Heart left ventricle (tissue), 16 donors: ENCODE measurements at places on chromosomes 1 and 21. TPM values are rescaled to one million over a fixed set of nuclear protein-coding genes. Genes with fewer than 3 reads are reported as not detected.

GRCh38 chr1:13806108-13806507 lies 106.1 kb downstream of the PRDM2 start:
- H3K27me3 ChIP-seq: no peaks in the 10 kb centered on the region
- H3K4me1 ChIP-seq: no peaks in the 10 kb centered on the region
- no peak overlapping the region for H3K4me3 ChIP-seq
- no peak overlapping the region for H3K27ac ChIP-seq

DNA sequence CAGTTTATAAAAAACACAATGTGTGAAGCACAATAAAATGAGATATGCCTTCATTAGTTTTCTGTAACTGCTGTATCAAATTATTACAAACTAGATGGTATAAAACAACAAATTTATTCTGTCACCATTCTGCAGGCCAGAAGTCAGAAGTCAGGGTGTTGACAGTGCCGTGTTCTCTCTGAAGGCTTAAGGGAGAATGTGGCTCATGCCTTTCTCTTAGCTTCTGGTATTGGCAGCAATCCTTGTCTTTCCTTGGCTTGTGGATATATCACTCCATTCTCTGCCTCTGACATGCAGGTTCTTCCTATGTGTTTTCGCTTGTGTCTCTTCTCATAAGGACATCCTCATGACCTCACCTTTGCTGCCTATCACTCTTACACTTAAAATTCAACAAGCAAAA lies 10.1 kb downstream of the NEK7 start:
- peaks cover 74% of the 10 kb centered on the region for H3K4me1 ChIP-seq
- DNase-seq: no peak
- H3K36me3 ChIP-seq: no peaks in the 10 kb centered on the region
- peak overlapping the region; percentile 78 for H3K27ac ChIP-seq
- no peaks in the 10 kb centered on the region for H3K27me3 ChIP-seq
- no peak overlapping the region for H3K4me3 ChIP-seq

DNA sequence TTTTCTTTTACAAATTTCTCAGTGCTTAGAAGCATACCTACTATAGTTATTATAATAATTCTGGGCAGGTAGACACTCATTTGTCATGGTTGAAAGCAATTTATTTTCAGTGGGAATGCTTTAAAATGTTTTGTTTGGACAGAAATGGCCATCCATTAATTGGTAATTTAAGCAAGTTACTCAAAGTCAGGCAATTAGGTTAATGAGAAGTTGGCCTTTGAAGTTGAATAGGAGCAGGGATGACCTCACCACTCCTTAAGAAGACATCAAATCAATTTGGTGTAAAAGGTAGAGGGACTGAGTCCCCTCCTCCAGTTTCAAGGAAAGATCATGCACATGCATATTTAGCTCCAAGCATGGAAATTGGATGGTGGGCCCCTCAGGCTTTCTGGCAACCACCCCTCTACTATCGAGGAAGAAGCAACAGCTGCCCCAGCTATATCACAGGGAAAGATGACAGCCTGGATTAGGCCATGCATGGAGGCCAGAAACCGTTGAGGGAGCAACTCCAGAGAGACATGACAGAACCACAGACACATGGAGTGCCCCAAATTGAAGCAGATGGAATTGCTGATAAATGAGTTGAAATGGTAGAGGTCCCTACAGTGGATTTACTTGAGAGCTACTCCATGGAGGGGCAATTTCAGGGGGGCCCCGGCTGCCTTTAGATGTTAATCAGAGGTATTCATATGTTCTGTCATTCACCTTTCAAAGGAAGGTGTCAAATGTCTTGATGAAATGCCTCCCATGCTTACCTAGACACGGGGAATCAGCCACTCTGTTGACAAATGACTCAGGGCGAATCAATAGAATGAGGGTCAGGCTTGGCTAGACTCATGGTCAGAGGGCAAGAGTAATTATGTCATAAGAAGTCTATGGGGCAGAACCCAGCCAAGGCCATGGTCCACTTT lies 26.7 kb downstream of the HLX start:
- H3K4me3 ChIP-seq: no peak overlapping the region
- H3K27ac ChIP-seq: no peak overlapping the region
- no peaks in the 10 kb centered on the region for H3K4me1 ChIP-seq

DNA sequence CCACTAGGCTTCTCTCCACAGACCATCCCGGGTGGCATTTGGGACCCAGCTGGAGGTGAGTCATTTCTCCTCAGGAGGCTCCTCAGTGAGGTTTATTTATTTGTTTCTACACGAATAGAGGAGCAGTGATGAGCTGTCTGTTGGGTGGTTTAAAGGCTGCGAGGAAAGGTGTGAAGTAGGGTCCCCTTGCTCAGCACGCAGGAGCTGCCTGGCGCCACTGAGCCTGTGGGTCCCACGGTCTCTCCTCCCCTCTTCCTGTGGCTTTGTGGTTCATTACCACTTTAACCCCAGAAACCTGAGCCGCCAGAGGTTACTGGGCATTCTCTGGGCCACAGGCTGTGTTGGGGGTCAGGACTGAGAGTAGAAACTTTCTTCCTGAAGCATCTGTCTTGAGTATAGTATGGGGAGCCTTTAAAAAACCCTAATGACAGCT lies 39.9 kb downstream of the IL6R start:
- H3K27ac ChIP-seq: no peak overlapping the region
- peak; percentile 17 for DNase-seq
- H3K27me3 ChIP-seq: no peaks in the 10 kb centered on the region
- H3K4me1 ChIP-seq: peaks cover 9% of the 10 kb centered on the region
- peaks cover 57% of the 10 kb centered on the region for H3K36me3 ChIP-seq

GRCh38 chr1:76330991-76331603 lies 256.6 kb downstream of the ST6GALNAC3 start:
- H3K4me3 ChIP-seq: no peak overlapping the region
- no peaks in the 10 kb centered on the region for H3K36me3 ChIP-seq
- DNase-seq: no peak
- H3K27ac ChIP-seq: no peak overlapping the region
- H3K27me3 ChIP-seq: no peaks in the 10 kb centered on the region

GRCh38 chr1:151923422-151923821 lies 14.1 kb upstream of the THEM4 start:
- no peaks in the 10 kb centered on the region for H3K36me3 ChIP-seq
- H3K27ac ChIP-seq: no peak overlapping the region
- DNase-seq: no peak
- no peak overlapping the region for H3K4me3 ChIP-seq
- peaks cover 4% of the 10 kb centered on the region for H3K27me3 ChIP-seq

The GPR61 gene
- total RNA-seq: not detected

DNA sequence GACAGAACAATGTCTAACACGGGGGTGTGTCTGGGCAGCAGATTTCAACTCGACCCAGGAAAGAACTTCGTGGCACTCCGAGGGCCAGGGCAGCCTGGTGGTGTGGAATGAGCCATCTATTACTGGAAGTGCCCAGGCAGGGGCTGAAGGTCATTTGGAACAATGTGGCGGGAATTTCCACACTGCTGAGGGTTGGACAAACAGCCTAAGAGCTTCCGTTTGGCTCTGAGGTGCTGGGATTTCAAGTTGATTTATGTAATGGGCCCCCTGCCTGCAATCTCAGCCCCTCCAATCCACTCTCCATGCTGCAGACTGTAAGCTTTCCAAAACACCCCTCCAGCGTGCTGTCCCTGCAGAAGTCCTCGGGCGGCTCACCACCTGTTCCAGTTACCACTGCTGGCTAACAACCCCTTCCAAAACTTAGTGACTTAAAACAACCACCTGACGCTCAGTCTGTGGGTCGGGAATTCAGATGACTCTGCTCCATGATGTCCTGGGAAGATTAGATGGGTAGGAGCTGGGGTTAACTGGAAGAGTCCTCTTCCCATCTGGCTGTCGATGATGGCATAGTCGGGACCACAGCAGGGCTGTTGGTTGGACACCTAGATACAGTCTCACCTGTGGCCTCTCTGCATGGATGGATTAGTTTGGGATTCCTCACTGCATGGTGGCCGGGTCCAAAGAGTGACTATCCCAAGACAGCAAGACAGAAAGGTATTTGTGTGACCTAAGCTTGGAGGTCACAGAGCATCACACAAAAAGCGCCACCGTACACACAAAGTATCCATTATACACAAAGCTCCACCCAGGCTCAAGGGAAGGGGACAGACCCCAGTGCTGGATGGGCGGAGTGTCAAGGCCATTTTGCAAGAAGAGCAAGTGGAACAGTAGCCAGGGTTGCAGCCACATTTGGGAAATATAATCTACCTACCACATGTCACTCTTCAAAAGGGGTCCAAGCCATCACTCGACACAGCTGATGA lies 89.7 kb upstream of the IFFO2 start:
- no peak for DNase-seq
- no peaks in the 10 kb centered on the region for H3K36me3 ChIP-seq
- H3K4me1 ChIP-seq: no peaks in the 10 kb centered on the region
- H3K4me3 ChIP-seq: no peak overlapping the region
- no peak overlapping the region for H3K27ac ChIP-seq

- H3K4me1 ChIP-seq: no peaks in the 10 kb centered on the region
- no peaks in the 10 kb centered on the region for H3K36me3 ChIP-seq
- no peak overlapping the region for H3K27ac ChIP-seq
- no peak for DNase-seq
- peaks cover 2% of the 10 kb centered on the region for H3K27me3 ChIP-seq
Measured at GRCh38 chr21:38027901-38028498, 111.7 kb upstream of the KCNJ6 start.

- no peaks in the 10 kb centered on the region for H3K27me3 ChIP-seq
- no peak overlapping the region for H3K4me3 ChIP-seq
- no peaks in the 10 kb centered on the region for H3K4me1 ChIP-seq
- no peaks in the 10 kb centered on the region for H3K36me3 ChIP-seq
Measured at GRCh38 chr1:211653293-211653692, 22.1 kb downstream of the NEK2 start.

GRCh38 chr1:44682883-44683265 lies 8.4 kb downstream of the ARMH1 start:
- H3K36me3 ChIP-seq: no peaks in the 10 kb centered on the region
- H3K4me1 ChIP-seq: no peaks in the 10 kb centered on the region
- H3K27me3 ChIP-seq: no peaks in the 10 kb centered on the region
- no peak overlapping the region for H3K27ac ChIP-seq

DNA sequence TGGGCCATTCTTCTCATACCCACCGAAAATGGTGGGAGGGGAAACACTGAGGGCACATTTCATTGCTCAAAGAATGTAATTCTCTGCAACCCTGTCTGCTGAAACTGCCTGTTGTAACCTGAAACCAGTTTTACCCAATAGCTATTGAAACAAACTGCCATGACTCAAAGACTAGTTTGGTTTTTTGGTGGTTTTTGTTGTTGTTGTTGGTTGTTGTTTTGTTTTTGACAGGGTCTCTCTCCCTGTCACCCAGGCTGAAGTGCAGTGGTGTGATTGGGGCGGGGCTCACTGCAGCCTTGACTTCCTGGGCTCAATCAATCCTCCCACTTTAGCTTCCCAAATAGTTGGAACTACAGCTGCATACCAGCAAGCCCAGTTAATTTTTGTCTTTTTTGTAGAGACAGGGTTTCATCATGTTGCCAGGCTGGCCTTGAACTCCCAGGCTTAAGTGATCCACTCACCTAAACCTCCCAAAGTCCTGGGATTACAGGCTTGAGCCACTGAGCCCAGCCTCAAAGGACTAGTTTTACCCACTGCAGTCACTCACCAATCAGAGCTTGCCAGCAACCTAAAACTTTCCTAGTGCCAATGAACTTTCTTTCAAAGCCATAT lies 2.1 kb upstream of the IPP start:
- peaks cover 2% of the 10 kb centered on the region for H3K4me1 ChIP-seq
- H3K27me3 ChIP-seq: no peaks in the 10 kb centered on the region
- H3K27ac ChIP-seq: no peak overlapping the region
- no peak for DNase-seq

GRCh38 chr1:84836145-84836544 lies 56.9 kb downstream of the LPAR3 start:
- H3K4me1 ChIP-seq: no peaks in the 10 kb centered on the region
- no peaks in the 10 kb centered on the region for H3K27me3 ChIP-seq
- H3K27ac ChIP-seq: no peak overlapping the region
- H3K36me3 ChIP-seq: no peaks in the 10 kb centered on the region
- no peak for DNase-seq
- no peak overlapping the region for H3K4me3 ChIP-seq

DNA sequence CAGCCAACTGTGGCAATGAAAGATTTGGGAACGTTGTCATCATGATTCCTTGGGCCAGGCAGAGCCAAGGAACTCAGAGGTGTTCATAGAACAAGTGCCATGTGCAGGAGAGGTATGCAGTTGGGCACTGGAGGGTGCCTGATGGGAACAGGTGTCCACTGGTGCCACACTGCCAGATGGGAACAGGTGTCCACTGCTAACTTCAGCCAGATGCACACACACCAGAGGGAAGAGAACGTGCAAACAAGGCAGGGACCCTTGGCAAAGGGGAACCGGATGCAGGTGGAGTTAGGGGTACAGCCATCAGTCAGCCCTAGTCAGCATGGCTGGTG lies 13.5 kb downstream of the OLFML2B start:
- no peak for DNase-seq
- H3K36me3 ChIP-seq: peaks cover 18% of the 10 kb centered on the region
- peaks cover 41% of the 10 kb centered on the region for H3K4me1 ChIP-seq
- no peaks in the 10 kb centered on the region for H3K27me3 ChIP-seq

The ADORA1 gene
- total RNA-seq: 0.81 TPM

The TEX38 gene
- total RNA-seq: not detected

The FHL3 gene
- 11.3 TPM for total RNA-seq

- no peak for DNase-seq
- H3K4me1 ChIP-seq: no peaks in the 10 kb centered on the region
- no peaks in the 10 kb centered on the region for H3K27me3 ChIP-seq
- no peak overlapping the region for H3K27ac ChIP-seq
- no peak overlapping the region for H3K4me3 ChIP-seq
Measured at GRCh38 chr1:92504291-92505014, 17.7 kb upstream of the GFI1 start.

GRCh38 chr1:42340093-42340492 lies 5.1 kb upstream of the FOXJ3 start:
- H3K36me3 ChIP-seq: no peaks in the 10 kb centered on the region
- H3K4me3 ChIP-seq: no peak overlapping the region
- peaks cover 6% of the 10 kb centered on the region for H3K4me1 ChIP-seq
- DNase-seq: no peak
- no peaks in the 10 kb centered on the region for H3K27me3 ChIP-seq

DNA sequence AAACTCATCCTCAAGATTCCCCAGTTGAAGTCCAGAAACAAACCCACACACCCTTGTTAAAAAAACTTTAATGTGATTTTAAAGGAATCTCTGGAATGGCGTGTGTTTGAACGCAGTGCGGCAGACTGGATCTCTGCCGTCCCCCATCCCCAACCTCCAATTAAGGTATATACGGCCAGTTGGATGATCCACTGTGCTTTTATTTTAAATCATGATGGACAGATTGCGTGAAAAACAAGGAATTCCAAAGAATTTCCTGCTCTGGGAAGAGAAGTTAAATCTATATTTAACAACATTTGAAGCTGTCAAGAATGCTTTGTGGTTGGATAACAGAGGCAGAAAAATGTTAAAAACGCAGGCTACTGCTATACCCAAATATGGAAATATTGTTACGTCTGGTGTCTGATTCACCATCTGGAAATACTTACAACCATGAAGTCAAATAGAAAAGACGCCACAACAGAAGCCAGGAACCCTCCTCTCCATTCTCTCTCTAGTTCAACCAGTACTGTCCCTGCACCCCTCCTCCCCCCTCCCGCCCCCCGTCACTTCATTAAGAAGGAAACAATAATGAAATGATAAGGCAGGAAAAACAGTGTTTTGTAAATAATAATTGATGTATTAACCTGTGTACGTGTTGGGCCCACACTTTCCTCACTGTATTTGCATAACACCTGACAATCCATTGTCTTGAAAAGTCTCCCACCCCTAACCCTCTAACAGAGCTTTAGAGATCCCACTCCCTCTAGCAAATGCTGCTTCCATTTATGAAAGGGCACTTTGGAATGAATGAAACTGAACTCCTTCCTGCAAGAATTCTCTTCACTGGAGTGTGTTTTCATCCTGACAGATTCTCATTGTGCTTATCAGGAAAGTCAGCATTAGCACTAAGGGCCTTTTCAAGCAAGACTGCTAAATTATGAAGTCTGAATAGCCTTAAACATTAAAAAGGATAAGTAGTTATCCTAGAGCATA lies 2.0 kb upstream of the CCN1 start:
- no peaks in the 10 kb centered on the region for H3K36me3 ChIP-seq
- no peaks in the 10 kb centered on the region for H3K27me3 ChIP-seq
